ENCODE measurements at places on chromosomes 7 and 10. TPM values are rescaled to one million over a fixed set of nuclear protein-coding genes. Genes with fewer than 3 reads are reported as not detected.

LRRD1 gene
- 0.17 TPM for total RNA-seq

JMJD1C gene
- 67.0 TPM for total RNA-seq

TMEM270 gene
- total RNA-seq: not detected

GAD2 gene
- not detected for total RNA-seq

CC2D2B gene
- 0.33 TPM for total RNA-seq

SLC26A3 gene
- not detected for total RNA-seq

LBX1 gene
- under 0.01 TPM for total RNA-seq

ECHS1 gene
- 48.5 TPM for total RNA-seq

OPN4 gene
- total RNA-seq: not detected

NXPH1 gene
- not detected for total RNA-seq

MMP21 gene
- 0.26 TPM for total RNA-seq
